NCI-H510A (cell line): ENCODE measurements at places on chromosomes 11 and 22.
A peak's percentile ranks its signal among the peaks of the same experiment; 100 is the strongest.

- DNase-seq = no peak
Observed at GRCh38 chr11:124891373-124891861, 6.2 kb downstream of the ROBO4 start.

DNA sequence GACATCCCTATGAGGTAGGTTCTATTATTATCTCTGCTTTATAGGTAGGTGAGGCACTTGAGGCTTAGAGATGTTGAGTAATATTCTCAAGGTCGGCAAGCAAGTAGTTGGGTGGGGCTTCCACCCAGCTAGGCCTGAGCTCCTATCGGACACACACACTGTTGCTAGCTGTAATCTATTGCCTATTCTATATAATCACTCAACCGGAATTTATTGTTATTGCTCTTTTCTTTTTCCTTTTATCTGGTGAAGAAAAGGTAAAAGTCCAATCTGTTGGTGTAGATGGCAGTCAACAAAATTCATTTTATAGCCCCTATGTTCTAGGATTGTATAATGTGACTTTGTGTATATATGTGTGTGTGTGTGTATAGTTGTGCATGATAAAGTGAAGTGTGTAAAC, 3.4 kb downstream of the OR9Q2 start:
- no peak for DNase-seq

DNA sequence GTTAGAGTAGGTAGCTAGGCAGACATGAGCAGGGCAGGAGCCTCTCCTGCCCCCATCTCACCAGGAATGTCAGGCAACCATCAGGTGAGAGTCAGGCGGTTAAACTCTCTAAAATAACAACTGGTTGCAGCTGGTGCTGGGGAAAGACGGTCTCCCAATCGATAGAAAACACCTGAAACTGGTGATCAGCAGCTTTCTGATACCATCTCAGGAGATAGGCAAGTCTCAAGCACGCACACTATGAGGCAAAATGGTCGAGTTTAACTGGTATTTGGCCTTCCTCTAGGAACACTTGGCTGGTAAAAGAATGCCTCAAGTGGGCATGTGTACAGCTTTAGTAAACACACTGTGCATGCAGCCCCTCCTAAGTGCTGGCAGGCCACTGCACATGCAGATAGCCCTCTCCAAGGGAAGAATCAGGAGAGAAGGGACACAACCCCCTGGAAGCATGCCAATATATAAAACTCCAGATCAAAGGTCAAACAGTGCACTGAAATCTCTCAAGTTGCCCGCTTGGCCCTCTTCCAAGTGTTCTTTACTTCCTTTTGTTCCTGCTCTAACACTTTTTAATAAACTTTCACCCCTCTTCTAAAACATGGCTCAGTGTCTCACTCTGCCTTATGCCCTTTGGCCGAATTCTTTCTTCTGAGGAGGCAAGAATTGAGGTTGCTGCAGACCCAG, 88.7 kb downstream of the USP35 start:
- DNase-seq = peak; percentile 33

DNA sequence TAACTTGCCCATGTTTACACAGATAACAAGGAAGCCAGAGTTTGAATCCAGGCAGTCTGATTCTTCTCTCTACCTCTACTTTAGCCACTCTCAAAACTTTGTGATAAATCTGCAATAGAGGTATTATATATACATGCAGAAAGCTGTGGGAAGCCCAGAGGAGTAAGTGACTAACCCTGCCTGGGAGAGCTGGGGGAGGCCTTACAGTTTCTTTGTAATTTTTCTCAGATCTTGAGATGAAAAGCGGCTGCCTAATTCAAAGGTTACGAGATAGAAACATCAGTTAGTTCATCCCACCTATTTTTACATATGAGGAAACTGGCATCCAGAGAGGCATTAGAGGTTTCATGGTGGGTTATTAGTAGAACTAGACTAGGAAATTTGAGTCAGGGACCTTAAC, 4.9 kb downstream of the STIM1 start:
- DNase-seq = no peak

DNA sequence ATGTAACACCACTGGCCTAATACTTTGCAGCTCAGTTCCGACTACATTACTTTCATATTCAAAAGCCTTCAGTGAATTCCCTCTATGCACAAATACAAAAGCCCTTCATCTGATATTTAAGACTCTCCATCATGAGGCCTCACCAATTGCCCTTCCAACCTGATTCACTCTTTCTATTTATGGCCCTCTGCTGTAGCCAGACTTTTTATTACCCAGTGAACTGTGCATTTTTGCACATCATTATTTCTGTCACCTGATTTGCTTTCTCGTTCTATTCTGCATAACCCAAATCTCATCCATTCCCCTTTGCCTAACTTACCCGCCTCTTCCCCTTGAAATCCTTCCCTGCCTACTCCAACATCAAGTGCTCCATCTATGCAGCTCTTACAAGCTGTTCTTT, 78.3 kb downstream of the BBOX1 start:
- no peak for DNase-seq

DNA sequence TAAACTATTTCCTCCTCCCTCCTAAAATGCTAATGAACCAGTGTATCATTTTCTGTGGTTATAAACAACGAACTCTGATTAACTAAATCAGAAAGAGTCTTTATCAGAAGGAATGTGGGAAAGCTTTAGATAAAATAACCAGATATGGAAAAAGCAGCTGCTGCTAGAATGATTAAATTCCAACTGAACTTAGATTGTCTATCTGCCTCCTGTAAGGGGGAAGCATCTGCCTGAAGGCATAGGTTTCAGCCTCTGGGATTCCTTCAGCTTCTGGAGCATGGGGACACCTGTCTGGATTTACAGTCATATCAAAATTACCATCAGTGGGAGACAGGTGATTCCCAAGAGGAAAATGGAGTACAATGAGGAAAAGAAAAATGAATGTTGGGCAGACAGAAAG, 1095.5 kb upstream of the CCDC90B start:
- DNase-seq = no peak

GRCh38 chr11:65578667-65579066, 2.8 kb downstream of the EHBP1L1 start:
- DNase-seq = no peak

DNA sequence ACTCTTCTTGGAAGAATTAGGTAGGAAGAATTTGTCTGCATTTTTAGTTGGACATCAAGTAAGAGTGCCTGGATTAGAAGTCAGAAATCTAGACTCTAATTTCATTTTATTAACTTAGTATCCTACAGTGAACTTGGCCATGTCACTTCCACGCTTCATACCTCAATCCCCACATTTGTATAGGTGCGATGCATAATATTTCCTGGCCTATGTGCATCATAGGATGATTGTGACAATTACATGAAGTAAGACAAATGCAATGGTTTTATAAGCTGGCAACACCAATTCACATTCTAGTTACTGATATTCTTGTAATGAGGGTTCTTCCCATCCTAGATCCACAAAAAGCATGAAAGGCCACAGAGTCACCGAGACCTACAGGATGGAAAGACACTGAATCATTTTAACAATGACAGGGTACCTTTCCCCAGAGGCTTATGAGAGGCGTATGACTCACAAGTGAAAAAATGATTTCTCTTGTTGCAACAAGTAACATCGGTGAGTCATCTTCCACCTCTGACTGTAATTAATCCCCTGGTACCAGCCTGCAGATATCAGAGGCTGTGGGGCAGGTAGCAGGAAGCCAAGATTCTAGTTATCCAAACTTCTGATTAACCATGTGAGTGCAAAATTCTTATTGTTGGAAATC, 56.0 kb upstream of the OR5AK2 start:
- no peak for DNase-seq

GRCh38 chr11:111538407-111539114, 2.0 kb upstream of the LAYN start:
- no peak for DNase-seq

DNA sequence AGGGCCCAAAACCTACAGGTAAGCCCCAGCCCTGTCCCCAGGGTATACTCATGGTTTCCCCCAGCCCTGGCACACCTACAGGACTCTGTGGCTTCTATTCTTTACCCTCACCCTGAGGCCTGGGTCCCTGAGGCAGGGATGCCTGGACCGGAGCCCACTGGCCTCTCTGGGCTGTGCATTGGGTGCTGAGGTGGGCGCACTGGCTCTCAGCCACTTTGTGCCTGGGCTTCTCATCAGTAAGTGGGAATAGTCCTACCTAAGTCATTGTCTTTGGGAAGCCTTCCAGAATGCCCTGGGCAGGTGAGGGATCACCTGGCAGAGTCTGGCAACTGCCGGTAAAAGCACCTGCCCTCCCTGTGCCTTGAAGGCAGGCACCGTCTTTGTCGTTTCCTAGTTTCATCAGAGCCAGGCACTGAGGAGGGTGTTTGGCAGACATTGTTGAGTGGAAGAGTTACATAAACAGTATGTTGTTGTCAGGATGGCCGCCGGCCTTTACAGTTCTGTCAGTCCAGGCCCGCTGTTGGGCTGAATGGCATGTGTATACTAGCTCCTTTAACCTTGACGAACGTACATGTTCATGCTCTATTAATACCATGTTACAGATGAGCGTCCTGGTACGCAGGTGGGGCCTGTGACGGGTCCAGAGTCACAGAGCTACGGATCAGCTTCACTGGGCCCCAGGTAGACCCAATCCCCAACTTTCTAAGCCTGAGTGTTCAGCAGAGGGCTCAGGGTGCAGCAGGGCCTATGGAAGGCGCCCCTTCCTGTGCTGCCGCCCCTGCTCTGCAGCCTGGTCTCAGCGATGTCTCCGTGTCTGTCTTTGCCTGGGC, 23.0 kb downstream of the SHANK3 start:
- no peak for DNase-seq

DNA sequence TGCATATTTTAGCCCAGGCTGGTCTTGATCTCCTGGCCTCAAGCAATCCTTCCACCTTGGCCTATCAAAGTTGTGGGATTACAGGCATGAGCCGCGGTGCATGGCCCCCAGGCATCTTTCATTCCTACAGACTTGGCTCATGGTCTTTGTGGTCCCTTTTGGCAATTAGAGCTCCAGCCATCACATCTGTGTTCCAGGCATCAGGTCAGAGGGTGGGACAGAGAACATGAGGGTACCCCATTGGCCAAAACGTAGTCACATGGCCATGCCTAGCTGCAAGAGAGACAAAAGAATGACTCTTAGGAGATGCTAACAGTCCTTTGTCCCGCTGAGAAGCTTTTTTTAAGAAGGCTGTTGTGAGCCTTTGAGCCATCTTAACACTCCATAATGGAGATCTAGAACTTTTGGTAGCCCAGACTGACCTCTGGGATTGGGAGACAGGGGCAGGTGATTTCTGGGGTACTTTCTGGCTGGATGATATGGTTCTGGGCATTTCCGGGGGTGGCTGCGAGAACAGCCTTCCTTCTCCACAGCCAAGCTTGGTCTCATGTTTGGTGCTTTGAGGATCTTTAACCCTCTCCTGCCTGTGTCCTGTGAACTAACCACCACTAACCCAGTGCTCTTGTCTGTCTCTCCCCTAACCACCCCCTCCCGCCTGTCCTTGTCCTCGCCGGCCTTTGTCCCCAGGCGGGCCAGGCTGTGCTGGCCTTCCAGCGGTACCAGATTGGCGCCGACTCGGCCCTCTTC, 18.4 kb upstream of the TAB1 start:
- no peak for DNase-seq

- DNase-seq = no peak
Observed at GRCh38 chr11:87804176-87804575, 371.1 kb downstream of the RAB38 start.

- no peak for DNase-seq
Observed at GRCh38 chr11:100682247-100682969, 4.7 kb upstream of the ARHGAP42 start.

DNA sequence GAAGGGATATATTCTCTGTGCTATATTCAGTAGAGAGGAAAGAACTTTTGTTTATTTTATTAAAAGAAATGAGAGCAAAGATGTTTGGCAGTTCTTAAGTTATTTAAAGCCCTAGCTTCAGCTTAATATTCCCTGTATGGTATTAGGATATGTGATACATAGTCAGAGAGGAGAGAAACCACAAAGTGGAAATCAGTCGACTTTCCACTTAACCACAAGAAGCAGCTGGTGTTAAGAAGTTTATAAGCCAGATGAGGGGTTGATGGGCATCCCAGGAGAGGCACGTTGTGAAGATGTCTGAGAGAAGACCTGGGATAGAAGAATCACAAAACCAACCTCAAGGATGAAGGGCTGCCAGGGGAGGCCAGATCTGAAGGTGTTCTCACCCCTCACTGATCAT, 23.3 kb upstream of the PHF21B start:
- no peak for DNase-seq

DNA sequence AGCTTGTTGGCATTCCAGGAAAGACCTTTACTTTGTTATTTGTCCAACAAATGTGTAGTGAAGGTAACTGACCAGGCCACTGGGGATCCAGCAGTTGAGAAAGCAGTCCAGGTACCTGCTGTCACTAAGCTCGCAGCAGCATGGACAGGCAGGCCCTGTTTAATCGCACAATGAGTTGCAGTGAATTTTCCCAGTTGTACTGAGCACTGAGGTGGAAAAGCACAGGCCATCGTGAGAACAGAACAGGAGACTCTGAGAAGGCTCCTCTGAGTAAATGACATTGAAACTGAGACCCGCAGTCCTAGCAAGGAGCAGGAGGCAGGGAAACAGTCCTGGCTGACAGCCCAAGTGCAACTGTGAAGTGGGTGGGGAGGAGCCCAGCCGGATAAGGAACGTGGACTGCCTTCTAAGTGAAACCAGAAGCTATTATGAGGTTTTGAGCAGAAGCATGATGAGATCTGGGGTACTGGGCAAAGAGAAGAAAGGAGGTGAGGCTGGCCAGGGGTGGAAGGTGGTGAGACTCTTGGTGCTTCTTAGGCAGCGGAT, 39.8 kb upstream of the CDON start:
- DNase-seq = no peak

GRCh38 chr11:720017-720641, 14.1 kb downstream of the EPS8L2 start:
- DNase-seq = no peak

DNA sequence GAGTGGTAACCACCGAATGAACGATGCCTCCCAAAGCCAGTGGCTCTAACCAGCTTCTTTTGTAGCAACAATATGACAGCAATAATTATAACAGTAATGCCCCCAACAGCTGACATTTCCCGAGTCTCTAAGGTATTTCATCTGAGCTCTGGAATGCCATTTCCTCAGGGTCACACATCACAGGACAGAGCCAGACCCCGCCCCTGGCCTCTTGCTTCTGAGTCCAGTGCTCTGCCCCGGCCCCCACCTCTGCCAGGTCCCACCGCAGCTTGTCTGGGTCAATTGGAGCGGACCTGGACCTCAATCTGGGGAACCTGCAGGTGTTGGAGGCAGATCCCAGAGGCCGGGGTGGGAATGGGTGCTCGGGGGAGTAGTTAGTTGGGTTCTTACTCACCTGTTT, 63.8 kb downstream of the IGLL1 start:
- DNase-seq = no peak

GRCh38 chr11:47477323-47477722, 28.4 kb upstream of the RAPSN start:
- no peak for DNase-seq

GRCh38 chr22:37386441-37386840, 40.8 kb downstream of the ELFN2 start:
- no peak for DNase-seq

GRCh38 chr11:68970921-68971636, 9.7 kb downstream of the MRGPRD start:
- DNase-seq = no peak

DNA sequence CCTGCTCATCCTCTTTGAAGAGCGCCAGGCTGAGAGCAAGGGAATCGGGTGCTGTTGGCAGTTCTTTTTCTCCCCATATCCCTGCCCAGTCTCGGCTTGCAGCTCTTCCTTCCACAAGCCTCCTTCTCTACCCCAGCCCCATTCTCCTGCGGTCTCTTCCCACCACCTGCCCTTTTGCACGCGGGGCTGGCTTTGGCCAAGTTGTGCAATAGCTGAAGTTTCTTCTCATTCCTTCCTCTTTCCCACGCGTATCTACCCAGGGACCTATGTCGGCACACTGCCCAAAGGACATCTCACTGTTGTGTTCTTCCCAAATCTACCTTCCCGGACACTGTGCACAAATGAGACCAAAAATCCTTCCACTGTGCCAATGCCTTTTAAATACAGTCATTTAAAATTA, 22.3 kb upstream of the HTR3A start:
- no peak for DNase-seq
